ENCODE measurements at places on chromosomes 6 and 20.
A peak's percentile ranks its signal among the peaks of the same experiment; 100 is the strongest.

DNA sequence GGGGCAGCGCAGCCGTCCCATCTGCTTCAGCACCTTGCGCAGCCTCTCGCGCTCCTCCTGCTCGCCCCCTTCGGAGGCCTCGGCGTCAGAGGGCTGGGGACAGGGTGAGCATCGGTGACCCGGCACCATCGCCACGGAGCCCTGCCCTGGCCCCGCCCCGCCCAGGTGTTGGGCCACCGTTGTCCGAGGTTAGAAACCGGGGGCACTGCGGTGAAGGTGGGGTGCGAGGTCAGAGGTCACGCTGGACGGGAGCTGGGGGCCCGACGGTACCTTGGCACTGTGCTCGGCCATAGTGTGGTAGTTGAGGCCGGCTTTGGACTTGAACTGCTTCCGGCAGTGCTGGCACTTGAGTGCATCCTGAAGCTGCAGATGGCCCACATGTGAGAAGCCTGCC lies 6.4 kb downstream of the ZNF512B start:
- peaks cover 4% of the 10 kb centered on the region for H3K36me3 ChIP-seq
- H3K4me3 ChIP-seq = no peak overlapping the region
- peaks cover 3% of the 10 kb centered on the region for H3K4me1 ChIP-seq

DNA sequence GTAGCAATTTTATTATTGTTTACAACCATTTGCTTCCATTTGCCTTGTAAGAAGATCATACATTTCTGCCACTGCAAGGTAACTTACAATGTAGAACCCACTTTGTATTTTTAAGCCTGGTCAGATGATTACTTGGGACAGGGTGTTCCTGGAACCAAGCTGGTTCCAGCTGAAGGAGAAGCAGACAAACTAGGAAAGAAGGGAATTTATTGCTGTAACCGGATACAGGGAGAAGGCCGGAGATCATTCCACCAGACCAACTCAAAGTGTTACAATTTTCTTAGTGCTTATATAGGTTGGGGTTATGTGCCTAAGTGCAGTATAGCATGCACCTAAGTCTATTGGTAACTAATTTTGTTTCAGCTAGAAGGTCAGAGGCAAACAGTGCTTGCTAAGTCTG lies 104.4 kb downstream of the MANEA start:
- no peaks in the 10 kb centered on the region for H3K36me3 ChIP-seq
- DNase-seq = no peak
- no peak overlapping the region for H3K27ac ChIP-seq
- no peak overlapping the region for H3K4me3 ChIP-seq

DNA sequence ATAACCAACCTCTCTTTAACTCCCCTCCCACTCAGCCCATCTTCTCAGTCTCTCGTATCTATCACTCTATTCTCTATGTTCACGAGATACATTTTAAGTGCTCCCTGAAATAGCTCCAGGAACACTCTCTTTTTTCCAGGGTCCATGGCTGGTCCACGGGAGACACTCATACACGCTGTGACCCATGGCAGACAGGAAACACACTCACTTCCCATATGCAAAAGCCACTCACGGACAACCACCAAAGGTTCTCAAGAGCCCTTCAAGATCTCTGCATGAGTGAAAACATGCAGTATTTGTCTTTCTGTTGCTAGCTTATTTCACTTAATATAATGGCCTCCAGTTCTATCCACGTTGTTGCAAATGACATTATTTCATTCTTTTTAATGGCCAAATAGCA lies 71.4 kb upstream of the PCSK2 start:
- H3K4me3 ChIP-seq = no peak overlapping the region
- H3K4me1 ChIP-seq = no peaks in the 10 kb centered on the region
- H3K27me3 ChIP-seq = no peaks in the 10 kb centered on the region
- no peaks in the 10 kb centered on the region for H3K36me3 ChIP-seq
- no peak overlapping the region for H3K27ac ChIP-seq

DNA sequence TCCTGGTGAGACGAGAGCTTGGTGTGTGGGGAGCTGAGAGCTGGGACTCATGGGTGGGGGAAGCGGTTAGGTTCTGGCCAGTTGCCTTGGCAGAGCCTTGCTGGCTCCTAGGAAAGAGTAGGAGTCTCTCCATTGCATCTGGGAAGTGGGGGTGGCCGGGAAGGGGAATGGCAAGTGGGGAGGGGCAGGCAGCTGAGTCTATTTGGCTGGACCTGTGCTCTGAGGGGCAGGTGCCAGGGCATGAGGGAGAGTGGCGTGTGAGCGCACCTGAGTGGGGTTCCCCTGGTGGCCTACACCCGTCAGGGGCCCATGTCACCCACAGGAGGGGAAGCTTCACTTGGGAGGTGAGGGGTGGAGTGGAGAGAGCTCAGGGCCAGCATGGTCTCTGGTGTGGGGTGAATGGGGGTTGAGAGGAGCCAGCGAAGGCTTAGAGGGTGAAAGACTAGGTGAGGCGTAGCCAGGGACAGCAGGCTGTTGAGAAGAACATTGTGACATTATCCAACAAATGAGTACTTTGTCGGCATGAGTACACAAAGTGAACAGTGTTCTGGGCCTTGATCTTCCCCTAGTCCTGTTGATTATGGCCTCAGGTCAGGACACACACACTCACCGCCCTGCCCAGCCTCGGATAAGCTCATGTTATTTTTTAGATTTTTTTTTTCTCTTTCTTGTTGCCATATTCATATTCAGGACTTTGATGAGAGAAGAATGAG lies 59.8 kb downstream of the FAM120B start:
- H3K27me3 ChIP-seq = no peaks in the 10 kb centered on the region
- H3K4me1 ChIP-seq = no peaks in the 10 kb centered on the region
- H3K4me3 ChIP-seq = no peak overlapping the region
- no peak for DNase-seq

- DNase-seq = no peak
- H3K4me1 ChIP-seq = no peaks in the 10 kb centered on the region
- H3K36me3 ChIP-seq = no peaks in the 10 kb centered on the region
- H3K27ac ChIP-seq = no peak overlapping the region
- H3K27me3 ChIP-seq = no peaks in the 10 kb centered on the region
Observed at GRCh38 chr20:8291873-8292272, 159.8 kb downstream of the PLCB1 start.

- DNase-seq = no peak
- no peaks in the 10 kb centered on the region for H3K27me3 ChIP-seq
- no peaks in the 10 kb centered on the region for H3K4me1 ChIP-seq
- H3K36me3 ChIP-seq = no peaks in the 10 kb centered on the region
- no peak overlapping the region for H3K4me3 ChIP-seq
Observed at GRCh38 chr6:46472243-46472642, 19.0 kb downstream of the RCAN2 start.

DNA sequence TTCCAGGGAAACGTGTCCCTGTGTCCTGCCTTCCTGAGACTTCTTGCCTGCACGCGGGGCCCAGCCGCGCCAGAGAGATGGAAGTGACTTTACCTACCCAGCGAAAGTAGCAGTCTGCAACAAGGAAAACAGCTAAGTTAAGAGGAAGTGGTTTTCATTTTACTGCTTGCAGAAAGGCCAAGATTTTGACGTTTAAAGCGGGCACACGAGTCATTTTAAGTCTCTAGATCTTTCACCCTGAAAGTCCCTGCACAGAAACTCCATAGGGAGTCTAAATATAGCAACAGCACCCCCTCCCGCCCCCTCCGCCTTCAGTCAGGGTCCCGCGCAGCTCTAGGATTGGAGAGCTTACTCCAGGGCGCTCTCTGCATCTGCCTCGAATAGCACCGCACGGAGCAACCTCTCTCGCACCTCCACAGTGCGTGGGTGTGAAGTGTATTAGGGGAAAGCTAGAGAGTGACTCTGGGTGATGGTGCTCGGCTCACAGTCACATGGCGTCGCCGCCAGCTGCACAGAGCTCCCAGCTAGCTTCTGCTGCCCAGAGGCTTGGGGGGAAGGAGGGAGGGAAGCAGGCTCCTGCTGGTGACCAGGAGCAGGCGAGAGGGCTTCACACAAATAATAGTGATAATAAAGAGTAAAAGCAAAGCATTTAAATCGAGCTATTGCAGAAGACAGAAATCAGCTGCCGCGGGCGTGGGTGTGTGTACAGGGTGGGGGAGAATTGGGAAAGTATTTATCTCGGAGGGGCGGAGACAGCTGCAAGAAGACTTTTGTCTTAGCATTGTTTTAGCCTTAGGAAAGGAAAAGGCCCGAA lies 1.8 kb upstream of the KCNQ5 start:
- DNase-seq = peak; percentile 34
- peak overlapping the region; percentile 2 for H3K27ac ChIP-seq
- H3K36me3 ChIP-seq = no peaks in the 10 kb centered on the region
- H3K4me1 ChIP-seq = peaks cover 22% of the 10 kb centered on the region

DNA sequence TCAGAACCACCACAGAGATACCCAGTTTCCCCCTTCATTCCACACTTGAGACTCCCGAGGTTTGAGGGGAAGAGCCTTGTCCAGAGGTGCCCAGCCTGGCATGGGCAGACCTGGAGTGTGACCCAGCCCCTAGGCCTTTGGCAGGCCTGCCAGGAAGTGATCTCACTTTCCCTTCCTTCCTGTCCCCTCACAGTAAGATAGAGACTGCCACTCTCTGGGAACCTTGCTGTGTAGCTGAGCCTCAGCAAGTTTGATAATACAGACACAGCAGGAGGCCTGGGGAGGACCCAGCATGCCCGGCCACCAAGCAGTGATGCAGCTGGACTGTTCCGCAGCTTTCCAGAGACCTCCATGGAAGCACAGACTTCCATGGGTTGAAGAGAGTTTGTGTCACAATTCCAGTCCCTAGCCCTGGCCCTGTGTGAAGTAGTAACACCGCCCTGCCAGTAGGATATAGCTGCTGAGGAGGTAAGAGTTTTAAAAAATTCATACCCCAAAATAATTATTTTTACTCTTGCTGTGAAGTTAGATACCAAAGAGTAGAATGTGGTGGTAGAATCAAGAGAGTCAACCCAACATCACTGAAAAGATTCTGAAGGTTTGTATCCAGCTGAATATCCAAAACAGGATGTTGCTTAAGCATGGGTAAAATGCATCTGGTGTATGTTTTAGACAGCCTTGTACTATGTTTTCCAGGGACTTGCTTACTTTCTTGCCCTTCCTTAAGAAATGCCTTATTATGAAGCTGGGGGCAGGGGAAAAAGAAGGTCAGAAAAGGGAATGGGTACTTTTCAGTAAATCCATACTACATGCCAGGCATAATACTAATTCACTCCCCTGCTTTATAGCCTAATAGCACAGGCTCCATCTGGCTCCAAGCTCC lies 16.3 kb downstream of the PKIG start:
- no peak overlapping the region for H3K4me3 ChIP-seq
- no peaks in the 10 kb centered on the region for H3K27me3 ChIP-seq
- H3K27ac ChIP-seq = no peak overlapping the region
- DNase-seq = no peak
- H3K36me3 ChIP-seq = no peaks in the 10 kb centered on the region

DNA sequence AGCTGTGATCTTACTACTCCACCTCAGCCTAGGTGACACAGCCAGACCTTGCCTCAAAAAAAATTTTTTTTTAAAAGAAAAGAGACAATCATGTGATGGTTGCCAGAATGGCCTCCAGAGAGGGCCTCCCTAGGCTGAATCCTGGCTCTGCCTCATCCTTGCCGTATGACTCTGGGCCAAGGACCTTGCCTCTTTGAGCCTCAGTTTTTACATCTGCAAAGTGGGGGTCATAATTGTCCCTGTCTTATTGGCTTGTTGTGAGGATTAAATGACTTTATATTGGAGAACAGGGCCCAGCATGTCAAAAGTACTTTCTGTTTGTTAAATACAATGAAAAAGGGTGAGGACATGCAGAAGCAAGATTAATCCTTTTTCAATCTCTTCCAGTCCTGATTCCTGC lies 14.4 kb downstream of the SRXN1 start:
- no peaks in the 10 kb centered on the region for H3K36me3 ChIP-seq
- peaks cover 7% of the 10 kb centered on the region for H3K27me3 ChIP-seq
- DNase-seq = no peak

DNA sequence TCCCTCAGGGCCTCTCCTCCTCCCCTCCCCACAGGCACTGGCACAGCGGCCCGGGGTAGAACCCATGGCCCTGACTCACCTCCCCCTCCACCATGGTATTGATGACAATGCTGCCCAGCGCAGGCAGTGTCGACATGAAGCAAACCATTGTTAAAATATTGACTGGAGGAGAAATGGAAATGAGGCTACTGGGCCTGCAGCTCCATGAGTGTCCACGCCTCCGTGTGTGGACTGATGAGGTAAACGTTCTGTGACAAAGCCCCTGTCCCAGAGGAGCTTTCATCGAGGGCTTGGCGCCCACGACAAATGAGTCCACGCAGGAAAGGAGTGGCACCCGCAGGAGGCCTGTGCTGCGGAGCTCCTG lies 402.7 kb downstream of the TAF4 start:
- no peak overlapping the region for H3K4me3 ChIP-seq
- H3K27me3 ChIP-seq = no peaks in the 10 kb centered on the region
- DNase-seq = no peak
- no peaks in the 10 kb centered on the region for H3K4me1 ChIP-seq
- H3K27ac ChIP-seq = no peak overlapping the region

DNA sequence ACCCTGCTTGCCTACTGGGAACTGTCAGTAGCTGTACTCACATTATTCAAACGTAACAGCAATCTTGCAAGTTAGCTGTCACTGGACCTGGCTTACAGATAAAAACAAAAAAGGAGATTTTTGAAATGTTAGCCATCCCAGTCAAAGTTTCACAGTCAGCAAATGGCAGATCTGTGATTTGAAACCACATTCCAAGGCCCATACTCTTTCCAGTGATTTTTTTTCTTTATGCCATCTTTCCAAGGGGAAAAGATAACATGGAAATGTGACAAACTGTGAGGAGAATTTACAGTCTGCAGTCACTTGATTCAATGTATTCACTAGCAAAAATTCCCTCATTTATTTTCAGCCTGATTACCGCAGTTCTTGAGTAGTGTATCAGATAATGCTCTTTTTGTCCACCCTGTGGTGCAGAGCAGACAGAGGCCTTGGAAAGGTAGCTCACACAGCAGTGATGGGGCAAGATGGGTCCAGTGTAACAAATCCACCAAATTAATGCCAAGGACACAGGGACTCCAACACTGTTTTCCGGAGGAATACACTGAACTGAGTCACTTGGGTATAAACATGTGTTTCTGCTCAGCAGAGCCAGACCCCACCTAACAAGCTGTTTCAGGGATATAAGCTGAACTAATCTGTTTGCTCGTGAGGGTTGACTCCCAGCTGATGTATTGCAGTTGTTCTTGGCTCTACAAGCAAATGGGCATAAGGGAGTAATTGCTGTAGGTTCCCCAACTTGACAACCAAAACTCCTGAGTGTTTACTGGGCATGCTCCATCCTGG lies 49.9 kb upstream of the ADGRF1 start:
- no peak overlapping the region for H3K4me3 ChIP-seq
- H3K36me3 ChIP-seq = no peaks in the 10 kb centered on the region
- H3K4me1 ChIP-seq = no peaks in the 10 kb centered on the region
- H3K27ac ChIP-seq = no peak overlapping the region
- no peak for DNase-seq

GRCh38 chr20:33549229-33549999 lies 59.5 kb downstream of the CBFA2T2 start:
- H3K27me3 ChIP-seq = no peaks in the 10 kb centered on the region
- H3K36me3 ChIP-seq = no peaks in the 10 kb centered on the region
- H3K4me3 ChIP-seq = no peak overlapping the region
- no peak overlapping the region for H3K27ac ChIP-seq
- H3K4me1 ChIP-seq = peaks cover 6% of the 10 kb centered on the region
- DNase-seq = no peak

GRCh38 chr6:68572525-68572924 lies 62.6 kb upstream of the ADGRB3 start:
- H3K27ac ChIP-seq = no peak overlapping the region
- no peaks in the 10 kb centered on the region for H3K27me3 ChIP-seq
- H3K4me3 ChIP-seq = no peak overlapping the region
- no peaks in the 10 kb centered on the region for H3K36me3 ChIP-seq
- DNase-seq = no peak
- H3K4me1 ChIP-seq = no peaks in the 10 kb centered on the region

- no peaks in the 10 kb centered on the region for H3K36me3 ChIP-seq
- DNase-seq = peak; percentile 55
- H3K4me3 ChIP-seq = no peak overlapping the region
- peak overlapping the region; percentile 38 for H3K27ac ChIP-seq
- peaks cover 28% of the 10 kb centered on the region for H3K4me1 ChIP-seq
Observed at GRCh38 chr6:34486106-34486740, 20.3 kb downstream of the PACSIN1 start.

Measured in CD8-positive, alpha-beta memory T cell (primary cell).